Common myeloid progenitor, CD34-positive (primary cell): ENCODE measurements at places on chromosomes 11 and 22.

DNA sequence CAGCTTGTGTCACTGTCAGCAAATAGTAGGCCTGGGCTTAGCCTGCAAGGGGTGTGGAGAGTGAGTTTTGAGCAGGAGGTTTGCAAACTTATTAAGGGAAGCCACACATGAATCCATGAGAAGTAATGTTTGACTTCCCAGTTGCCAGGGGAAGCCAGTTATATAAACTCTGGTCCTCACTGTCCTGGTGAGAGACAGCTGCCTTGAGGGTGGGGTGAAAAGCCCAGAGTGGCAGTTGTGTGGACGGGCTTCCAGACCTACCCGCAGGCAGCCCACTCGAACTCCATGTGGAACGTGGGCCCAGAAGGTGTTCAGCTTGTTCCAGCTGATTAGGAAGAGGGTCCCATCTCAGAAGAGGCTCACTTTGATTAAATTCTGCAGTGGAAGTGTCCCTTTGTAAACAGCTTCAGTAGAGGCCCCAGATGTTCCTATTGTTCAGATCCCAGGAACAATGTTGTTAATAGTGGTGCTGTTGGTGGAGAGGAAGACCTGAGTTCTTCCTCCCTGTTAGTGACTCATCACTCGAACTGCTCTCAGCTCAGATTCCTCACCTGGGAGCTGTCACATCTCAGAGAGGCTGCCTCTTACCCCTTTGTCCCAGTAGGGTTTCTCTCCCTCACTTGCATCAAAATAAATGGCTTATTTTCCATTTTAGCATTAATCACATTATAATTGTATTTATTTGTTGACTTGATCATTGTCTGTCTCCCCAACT is 63.4 kb downstream of the GRAMD1B start:
- no peak overlapping the region for H3K4me3 ChIP-seq
- no peaks in the 10 kb centered on the region for H3K4me1 ChIP-seq
- no peak for DNase-seq
- no peaks in the 10 kb centered on the region for H3K36me3 ChIP-seq
- no peaks in the 10 kb centered on the region for H3K27me3 ChIP-seq

GRCh38 chr22:31019191-31019930 is 50.3 kb downstream of the TUG1 start:
- DNase-seq, result no peak
- H3K27ac ChIP-seq, result no peak overlapping the region

- peaks cover 42% of the 10 kb centered on the region for H3K4me1 ChIP-seq
- H3K36me3 ChIP-seq, result no peaks in the 10 kb centered on the region
- H3K27me3 ChIP-seq, result no peaks in the 10 kb centered on the region
- peak; percentile 81 for DNase-seq
- H3K27ac ChIP-seq, result peak overlapping the region; percentile 85
These were observed 736 bp downstream of the RDX start for GRCh38 chr11:110295531-110296225.

GRCh38 chr11:96054870-96055705 is 131.2 kb upstream of the MTMR2 start:
- DNase-seq, result peak; percentile 52
- peaks cover 2% of the 10 kb centered on the region for H3K4me1 ChIP-seq
- H3K36me3 ChIP-seq, result no peaks in the 10 kb centered on the region
- H3K27ac ChIP-seq, result no peak overlapping the region

- DNase-seq, result no peak
- no peak overlapping the region for H3K27ac ChIP-seq
- no peaks in the 10 kb centered on the region for H3K27me3 ChIP-seq
- no peaks in the 10 kb centered on the region for H3K36me3 ChIP-seq
These were observed 273.9 kb downstream of the NTM start for GRCh38 chr11:131644204-131644795.

DNA sequence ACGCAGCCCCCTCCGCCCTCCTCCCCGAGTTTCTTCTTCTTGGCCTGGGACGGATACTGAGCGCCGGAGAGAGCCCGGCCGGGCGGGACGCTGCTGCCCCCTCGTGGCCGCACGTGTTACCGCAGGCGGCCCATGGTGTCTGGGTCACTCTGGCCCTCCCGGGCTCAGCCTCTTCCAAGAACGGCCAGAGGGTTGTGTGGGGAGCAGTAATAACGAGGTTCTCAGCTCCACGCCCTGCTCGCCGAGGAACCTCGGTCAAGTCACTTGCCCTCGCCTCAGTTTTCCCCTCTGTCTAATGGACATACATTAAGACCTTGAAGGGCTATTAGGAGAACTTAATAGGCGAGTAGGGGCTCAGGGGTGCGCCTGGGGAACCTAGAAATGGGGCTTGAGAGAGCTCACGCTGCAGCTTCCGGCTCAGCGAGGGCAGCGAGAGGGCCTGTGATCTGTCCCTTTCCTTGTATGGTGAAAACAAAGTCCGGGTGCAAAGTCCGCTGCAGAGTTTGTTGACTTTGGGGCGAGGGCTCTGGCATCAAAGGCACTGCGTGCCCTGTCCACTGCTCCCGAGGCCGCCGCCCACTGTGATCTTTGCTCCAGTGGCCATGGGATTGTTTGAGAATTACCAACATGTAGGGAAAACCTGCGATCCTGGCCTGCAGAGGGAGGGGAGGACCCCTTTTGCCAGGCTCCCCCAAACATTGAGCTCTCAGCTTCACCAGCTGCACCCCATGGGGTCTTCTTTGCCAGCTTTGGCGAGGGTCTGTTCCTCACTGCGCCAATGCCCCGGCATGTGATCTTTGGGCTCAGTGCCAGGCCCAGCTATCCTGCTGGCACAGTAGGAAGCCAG is 14.4 kb upstream of the LRP5 start:
- no peak overlapping the region for H3K27ac ChIP-seq
- H3K4me3 ChIP-seq, result no peak overlapping the region
- DNase-seq, result peak; percentile 77
- H3K4me1 ChIP-seq, result peaks cover 19% of the 10 kb centered on the region
- no peaks in the 10 kb centered on the region for H3K27me3 ChIP-seq

- H3K4me1 ChIP-seq, result no peaks in the 10 kb centered on the region
- no peaks in the 10 kb centered on the region for H3K27me3 ChIP-seq
- H3K4me3 ChIP-seq, result no peak overlapping the region
- H3K36me3 ChIP-seq, result no peaks in the 10 kb centered on the region
These were observed 2423.4 kb downstream of the LRRC4C start for GRCh38 chr11:39036021-39036420.

DNA sequence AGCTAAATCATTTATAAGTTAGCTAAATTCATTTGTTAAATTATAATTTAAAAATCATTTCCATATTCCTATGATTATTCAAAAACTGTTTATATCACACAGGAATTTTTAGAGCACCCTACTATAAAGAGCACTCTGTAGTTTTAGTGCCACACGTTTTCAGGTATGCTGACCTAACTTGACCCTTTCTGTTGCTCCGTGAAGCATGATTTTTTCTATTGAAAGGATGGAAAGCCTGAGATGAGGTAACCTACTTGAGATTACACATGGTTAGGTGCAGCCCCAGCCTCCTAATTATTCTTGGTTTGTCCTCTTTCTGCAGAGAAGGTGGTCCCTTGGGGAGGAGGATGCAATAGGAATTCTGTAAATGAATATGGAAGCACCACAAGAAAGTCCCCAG is 72.6 kb downstream of the PPFIBP2 start:
- no peak for DNase-seq
- H3K27me3 ChIP-seq, result peaks cover 27% of the 10 kb centered on the region
- no peak overlapping the region for H3K4me3 ChIP-seq
- no peaks in the 10 kb centered on the region for H3K4me1 ChIP-seq

DNA sequence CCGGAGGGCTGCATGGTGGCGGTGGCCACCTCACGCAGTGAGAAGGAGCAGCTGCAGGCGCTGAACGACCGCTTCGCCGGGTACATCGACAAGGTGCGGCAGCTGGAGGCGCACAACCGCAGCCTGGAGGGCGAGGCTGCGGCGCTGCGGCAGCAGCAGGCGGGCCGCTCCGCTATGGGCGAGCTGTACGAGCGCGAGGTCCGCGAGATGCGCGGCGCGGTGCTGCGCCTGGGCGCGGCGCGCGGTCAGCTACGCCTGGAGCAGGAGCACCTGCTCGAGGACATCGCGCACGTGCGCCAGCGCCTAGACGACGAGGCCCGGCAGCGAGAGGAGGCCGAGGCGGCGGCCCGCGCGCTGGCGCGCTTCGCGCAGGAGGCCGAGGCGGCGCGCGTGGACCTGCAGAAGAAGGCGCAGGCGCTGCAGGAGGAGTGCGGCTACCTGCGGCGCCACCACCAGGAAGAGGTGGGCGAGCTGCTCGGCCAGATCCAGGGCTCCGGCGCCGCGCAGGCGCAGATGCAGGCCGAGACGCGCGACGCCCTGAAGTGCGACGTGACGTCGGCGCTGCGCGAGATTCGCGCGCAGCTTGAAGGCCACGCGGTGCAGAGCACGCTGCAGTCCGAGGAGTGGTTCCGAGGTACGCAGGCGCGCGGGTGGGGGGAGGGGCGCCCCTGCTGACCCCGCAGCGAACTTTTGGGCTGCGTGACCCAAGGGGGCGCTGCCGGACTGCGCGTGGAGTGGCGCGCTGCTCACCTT is 670 bp downstream of the NEFH start:
- peak overlapping the region; percentile 46 for H3K4me3 ChIP-seq
- H3K27ac ChIP-seq, result no peak overlapping the region
- peaks cover 41% of the 10 kb centered on the region for H3K4me1 ChIP-seq
- peaks cover 12% of the 10 kb centered on the region for H3K27me3 ChIP-seq
- H3K36me3 ChIP-seq, result no peaks in the 10 kb centered on the region
- DNase-seq, result peak; percentile 56

DNA sequence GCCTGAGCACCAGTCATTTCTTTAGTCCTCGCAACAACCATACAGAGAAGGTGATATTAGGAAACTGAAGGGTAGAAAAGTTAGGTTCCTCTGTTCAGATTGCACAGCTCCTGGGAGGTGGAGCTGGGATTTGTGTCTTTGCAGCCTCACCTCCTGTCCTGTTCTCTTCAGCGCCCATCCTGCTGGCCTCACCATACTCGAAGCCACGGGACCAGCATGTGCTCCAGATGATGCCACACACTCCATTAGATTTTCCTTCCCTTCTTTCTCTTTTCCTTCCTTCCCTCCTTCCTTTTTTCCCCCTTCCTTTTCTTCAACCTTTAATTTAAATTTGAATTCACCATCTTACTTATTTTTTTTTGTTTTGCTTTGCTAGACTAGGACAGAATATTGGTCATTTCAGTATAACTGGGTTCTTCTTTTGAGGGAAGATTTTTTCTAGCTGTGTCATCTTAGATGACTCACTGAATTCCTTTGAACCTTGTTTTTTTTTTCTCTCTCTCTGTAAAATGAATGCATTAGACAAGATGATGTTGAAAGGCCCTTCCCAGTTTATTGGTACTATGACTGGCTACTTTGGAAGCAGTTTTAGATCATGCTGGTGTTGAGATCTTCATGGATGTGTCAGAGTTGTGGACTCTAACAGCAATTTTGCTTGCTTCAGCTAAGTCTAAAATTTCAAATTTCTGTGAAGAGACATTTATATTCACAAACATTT is 662.5 kb upstream of the TENM4 start:
- H3K27ac ChIP-seq, result no peak overlapping the region
- no peak overlapping the region for H3K4me3 ChIP-seq
- H3K36me3 ChIP-seq, result no peaks in the 10 kb centered on the region
- DNase-seq, result no peak
- H3K27me3 ChIP-seq, result no peaks in the 10 kb centered on the region
- H3K4me1 ChIP-seq, result no peaks in the 10 kb centered on the region

DNA sequence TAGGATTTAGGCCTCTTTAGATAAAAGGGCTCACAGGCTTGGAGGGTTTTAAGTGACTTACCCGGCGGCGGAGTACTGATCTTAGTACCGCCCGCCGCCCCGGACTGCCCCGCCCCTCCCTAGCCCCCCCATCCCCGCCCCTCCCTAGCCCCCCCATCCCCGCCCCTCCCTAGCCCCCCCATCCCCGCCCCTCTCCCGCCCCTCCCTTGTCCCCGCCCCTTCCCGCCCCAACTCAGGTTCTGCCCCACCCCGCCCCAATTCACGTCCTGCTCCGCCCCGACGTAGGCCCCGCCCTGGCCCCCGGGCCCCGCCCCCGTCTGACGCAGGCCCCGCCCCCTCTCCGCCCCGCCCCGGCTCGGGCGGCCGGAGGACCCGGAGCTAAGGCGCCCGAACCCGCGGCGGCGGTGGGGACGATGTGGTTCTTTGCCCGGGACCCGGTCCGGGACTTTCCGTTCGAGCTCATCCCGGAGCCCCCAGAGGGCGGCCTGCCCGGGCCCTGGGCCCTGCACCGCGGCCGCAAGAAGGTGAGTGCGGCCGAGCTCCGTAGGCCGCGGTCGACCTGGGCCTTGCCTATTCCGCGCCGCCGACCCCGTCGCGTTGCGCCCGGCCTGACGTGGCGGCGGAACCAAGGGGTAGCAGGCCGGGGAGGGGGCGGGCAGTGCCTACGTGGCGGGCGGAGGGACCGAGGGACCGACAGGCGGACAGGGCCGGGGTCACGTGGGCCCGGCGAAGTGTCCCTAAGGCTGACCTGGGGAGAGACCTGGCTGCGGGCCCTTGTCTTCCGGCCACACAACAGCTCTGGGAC is at the start of gene SCYL1:
Gene SCYL1 (plus strand): TSS at position 343 of the 805 bp plus-strand sequence. CDS start 71 bp downstream, at position 414.
- H3K4me3 ChIP-seq, result peak within 1 kb of the TSS; percentile 76
- no peaks in the 10 kb centered on the region for H3K27me3 ChIP-seq
- H3K27ac ChIP-seq, result no peak within 1 kb of the TSS
- peaks cover 10% of the 10 kb centered on the region for H3K4me1 ChIP-seq
- DNase-seq, result peak; percentile 77
- peaks cover 9% of the 10 kb centered on the region for H3K36me3 ChIP-seq

GRCh38 chr11:120130991-120131760 is 6.7 kb downstream of the TRIM29 start:
- no peak for DNase-seq
- H3K27me3 ChIP-seq, result no peaks in the 10 kb centered on the region
- H3K4me3 ChIP-seq, result no peak overlapping the region
- no peaks in the 10 kb centered on the region for H3K36me3 ChIP-seq

GRCh38 chr11:93289782-93290463 is 40.6 kb upstream of the DEUP1 start:
- H3K36me3 ChIP-seq, result no peaks in the 10 kb centered on the region
- no peaks in the 10 kb centered on the region for H3K4me1 ChIP-seq
- no peaks in the 10 kb centered on the region for H3K27me3 ChIP-seq
- no peak for DNase-seq
- no peak overlapping the region for H3K27ac ChIP-seq

DNA sequence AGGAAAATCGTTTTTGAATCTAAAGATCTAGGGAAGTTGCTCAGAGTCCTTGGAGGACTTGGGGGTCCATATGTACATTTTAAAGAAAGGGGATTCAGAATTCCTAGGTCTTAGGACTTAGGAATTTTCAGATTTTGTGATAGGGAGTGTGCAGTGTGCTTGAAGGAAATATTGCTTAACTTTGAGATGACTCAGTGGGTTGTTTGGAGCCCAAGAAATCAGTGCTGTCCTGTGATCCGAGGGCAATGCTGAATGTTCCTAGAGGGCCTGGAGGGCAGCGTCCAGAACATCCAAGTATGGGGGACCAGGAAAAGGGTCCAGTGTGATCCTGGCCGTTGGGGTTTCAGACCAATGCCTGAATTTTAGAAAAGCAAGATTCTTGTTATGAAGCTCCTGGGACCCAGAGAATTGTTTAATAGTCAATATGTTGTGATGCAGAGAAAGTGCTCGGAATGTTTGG is 3.1 kb upstream of the IGF2 start:
- no peak for DNase-seq
- peaks cover 8% of the 10 kb centered on the region for H3K27me3 ChIP-seq
- H3K36me3 ChIP-seq, result no peaks in the 10 kb centered on the region
- peaks cover 28% of the 10 kb centered on the region for H3K4me1 ChIP-seq

- no peaks in the 10 kb centered on the region for H3K4me1 ChIP-seq
- H3K36me3 ChIP-seq, result peaks cover 32% of the 10 kb centered on the region
- peak; percentile 82 for DNase-seq
- no peak overlapping the region for H3K27ac ChIP-seq
These were observed 38.7 kb upstream of the TTC36 start for GRCh38 chr11:118488480-118489109.

GRCh38 chr11:118152552-118153471 is at the start of gene SCN4B:
Gene SCN4B (minus strand): TSS chr11:118152823. CDS start chr11:118152673, 150 bp downstream.
- no peaks in the 10 kb centered on the region for H3K36me3 ChIP-seq
- H3K27ac ChIP-seq, result no peak within 1 kb of the TSS
- peaks cover 60% of the 10 kb centered on the region for H3K27me3 ChIP-seq
- peak within 1 kb of the TSS; percentile 64 for H3K4me3 ChIP-seq
- H3K4me1 ChIP-seq, result peaks cover 21% of the 10 kb centered on the region
